Fibroblast of skin of left biceps (primary cell): ENCODE measurements at places on chromosomes 1 and 21.

GRCh38 chr21:19268686-19269085, 865.1 kb upstream of the TMPRSS15 start:
- no peak for DNase-seq

GRCh38 chr1:172390301-172390682, 30.2 kb upstream of the C1orf105 start:
- DNase-seq, result no peak

- DNase-seq, result no peak
Observed at GRCh38 chr1:227731241-227731677, 3.8 kb downstream of the JMJD4 start.

- DNase-seq, result no peak
Observed at GRCh38 chr1:11691302-11691914, at the start of gene DRAXIN. DRAXIN (plus strand) TSS chr1:11691710; CDS start chr1:11706259, 14,549 bp downstream.

DNA sequence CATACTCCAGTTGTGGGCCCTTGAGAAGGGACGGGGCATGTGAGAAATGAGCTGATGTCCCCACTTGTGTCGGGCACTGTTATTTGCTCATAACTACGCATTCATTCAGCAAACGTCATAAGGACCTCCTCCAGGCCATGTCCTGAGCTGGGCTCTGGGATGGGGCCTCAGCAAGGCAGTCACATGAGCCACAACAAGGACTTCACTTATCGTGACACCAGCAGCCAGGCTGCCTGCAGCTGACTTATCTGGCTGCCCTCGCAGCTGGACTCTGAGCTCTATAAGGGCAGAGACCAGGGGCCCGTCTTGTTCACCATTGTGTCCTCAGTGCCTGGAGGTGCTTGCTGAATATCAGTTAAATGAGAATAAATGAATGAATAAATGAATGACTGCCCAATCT, 37.5 kb upstream of the GRIK3 start:
- DNase-seq, result no peak

- DNase-seq, result no peak
Observed at GRCh38 chr21:45504021-45504515, 38.2 kb downstream of the SLC19A1 start.

DNA sequence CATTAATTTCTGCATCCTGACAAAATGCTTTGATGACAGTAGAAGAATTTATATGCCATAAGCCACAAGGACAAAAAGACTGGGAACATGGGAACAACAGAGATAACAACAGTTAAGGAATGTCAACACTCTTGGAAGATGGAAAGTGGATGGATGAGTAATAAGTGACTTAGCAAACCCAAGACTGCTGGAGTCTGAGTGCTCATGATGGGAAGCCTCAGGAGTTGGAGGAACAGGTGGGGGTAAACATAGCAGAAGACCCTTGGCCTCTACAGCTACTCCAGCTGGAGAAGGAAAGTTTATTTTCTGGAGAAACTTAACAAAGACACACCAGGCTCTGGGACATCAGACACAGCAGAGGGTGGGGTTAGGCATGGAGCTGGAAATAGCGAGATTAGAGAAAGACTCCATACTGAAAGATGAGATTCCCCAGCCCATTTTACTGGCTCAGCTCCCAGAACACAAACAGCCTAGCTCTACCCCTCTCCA, 13.6 kb downstream of the G0S2 start:
- no peak for DNase-seq
